ENCODE measurements at places on chromosomes 4 and X. TPM values are rescaled to one million over a fixed set of nuclear protein-coding genes. Genes with fewer than 3 reads are reported as not detected.

Gene GYPA
- not detected for total RNA-seq

Gene MAOA
- 0.16 TPM for total RNA-seq

Gene PPAT
- total RNA-seq: 22.5 TPM

Gene BANK1
- total RNA-seq: 1.1 TPM

Gene RHOXF2B
- total RNA-seq: not detected

Gene ARMCX2
- not detected for total RNA-seq

Gene ASMT
- total RNA-seq: not detected

Gene NPY2R
- total RNA-seq: 0.09 TPM

Gene TMPRSS11F
- total RNA-seq: not detected

Gene IQSEC2
- 31.0 TPM for total RNA-seq

Gene IL2RG
- 0.21 TPM for total RNA-seq

Gene CNKSR2
- total RNA-seq: 3.1 TPM

Gene PRDM8
- 0.70 TPM for total RNA-seq

Gene ADH1B
- total RNA-seq: not detected

Gene CSAG2
- not detected for total RNA-seq

Gene FREM3
- total RNA-seq: not detected

Gene NLRP2B
- not detected for total RNA-seq

Gene SLBP
- total RNA-seq: 92.1 TPM

Gene CPEB2
- 12.0 TPM for total RNA-seq

Gene LUZP4
- not detected for total RNA-seq

Gene TBC1D9
- total RNA-seq: 8.4 TPM

Gene SPACA5
- total RNA-seq: not detected

Gene COQ2
- total RNA-seq: 17.8 TPM

Gene STATH
- not detected for total RNA-seq

Gene ZDHHC15
- not detected for total RNA-seq

Gene CASP3
- 21.3 TPM for total RNA-seq

Gene IL13RA2
- total RNA-seq: not detected

Gene MAGEC1
- total RNA-seq: 0.02 TPM

Gene PPP1R2C
- total RNA-seq: not detected

Gene PPBP
- not detected for total RNA-seq

Gene FAM184B
- total RNA-seq: not detected

Gene F9
- not detected for total RNA-seq

Gene SHROOM4
- not detected for total RNA-seq

Gene OPRPN
- total RNA-seq: not detected

Gene TENM3
- 1.4 TPM for total RNA-seq

Gene NWD2
- total RNA-seq: not detected

Gene GAGE12J
- total RNA-seq: not detected

Gene ACSL4
- total RNA-seq: 25.7 TPM

Gene COL4A6
- total RNA-seq: 15.5 TPM

Gene CLNK
- total RNA-seq: not detected

Gene SLC49A3
- not detected for total RNA-seq

Gene CT45A1
- not detected for total RNA-seq

Measured in A549 treated with RU486 at 1 μM for 4 hours (cell line).